ENCODE measurements at places on chromosomes 4 and X.

DNA sequence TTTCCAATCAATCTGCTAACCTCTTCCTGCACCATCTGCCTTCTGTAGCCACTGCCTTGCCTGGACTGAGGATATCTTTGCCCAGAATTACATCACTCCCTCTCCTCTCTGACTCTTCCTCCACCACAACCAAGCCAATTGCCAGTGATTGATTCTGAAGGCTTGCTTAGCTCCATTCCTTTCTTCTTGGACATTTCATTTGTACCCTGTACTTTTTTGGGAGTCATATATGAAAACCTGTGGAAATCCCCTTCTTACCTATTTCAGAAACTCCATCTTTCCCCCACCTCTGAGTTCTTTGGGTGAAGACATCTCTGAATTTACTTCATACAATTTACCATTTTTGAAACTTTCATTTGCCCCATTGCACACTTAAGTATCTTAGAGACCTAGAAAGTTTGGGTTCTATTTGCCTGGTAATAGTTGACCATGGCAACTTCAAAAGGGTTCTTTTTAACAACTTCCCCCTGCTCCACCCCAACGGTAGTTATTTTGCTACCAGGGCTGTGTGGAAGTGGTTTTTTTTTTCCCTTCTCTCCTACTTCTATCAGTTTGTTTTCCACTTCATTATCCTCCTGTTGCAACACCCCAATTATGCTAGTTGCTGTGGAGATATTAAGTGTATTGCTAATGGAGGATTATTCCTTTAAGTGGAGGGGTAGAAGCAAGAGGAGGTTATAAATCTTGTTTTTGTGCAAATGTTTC lies 14.3 kb downstream of the SGMS2 start:
- DNase-seq: no peak

GRCh38 chrX:125405339-125405738 lies 85.7 kb downstream of the TEX13C start:
- peak; percentile 10 for DNase-seq

DNA sequence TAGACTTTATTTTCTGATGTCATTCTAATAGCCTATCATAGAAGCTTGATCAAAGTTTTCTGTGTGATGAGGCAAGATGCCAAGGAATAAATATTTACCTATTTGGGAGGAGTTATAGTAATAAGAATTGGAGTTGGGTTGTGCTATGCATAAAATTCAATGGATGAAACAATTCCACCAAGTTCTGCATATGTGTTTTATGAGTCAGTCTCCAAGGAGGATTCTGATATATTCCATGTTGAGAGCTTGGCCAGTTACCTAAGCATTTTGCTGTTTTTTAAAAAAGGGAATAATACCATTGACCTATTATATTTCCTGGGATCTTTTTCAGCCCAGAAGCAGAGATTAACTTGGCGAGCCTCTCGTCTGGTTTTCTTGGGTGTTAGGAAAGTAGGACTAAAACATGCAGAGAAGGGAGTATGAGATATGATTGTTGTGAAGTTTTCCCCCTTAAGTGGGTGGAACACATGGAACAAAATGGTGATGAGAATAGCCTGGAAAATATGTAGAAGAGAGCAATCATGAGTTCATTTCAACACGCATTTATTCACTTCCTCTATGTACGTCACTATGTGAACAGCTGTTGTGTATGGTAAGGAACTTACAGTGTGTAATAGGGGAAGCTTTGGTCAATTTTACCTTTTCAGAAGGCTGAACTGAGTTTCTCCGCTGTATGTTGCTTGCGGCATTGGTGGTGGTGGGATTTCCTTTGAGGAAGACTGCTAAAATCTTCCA lies 39.2 kb downstream of the POLA1 start:
- DNase-seq: no peak

DNA sequence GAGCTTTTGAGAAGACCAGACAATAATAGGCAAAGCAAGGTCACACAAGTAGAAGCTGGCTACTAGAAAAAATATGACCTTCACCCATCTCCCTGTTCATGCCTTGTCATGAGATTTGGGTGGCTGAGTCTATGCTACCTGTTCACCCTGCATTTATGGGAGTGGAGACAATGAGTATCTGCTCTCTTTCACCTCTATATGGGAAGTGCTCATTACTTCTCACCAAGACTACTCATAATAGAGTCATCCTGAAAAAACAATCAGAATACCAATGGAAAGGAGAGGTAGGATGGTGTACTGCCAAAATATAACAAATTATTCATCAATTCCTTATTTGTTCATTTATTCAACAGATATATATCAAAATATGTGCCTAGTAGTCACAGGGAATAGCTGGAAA lies 921.8 kb upstream of the INTU start:
- DNase-seq: no peak

DNA sequence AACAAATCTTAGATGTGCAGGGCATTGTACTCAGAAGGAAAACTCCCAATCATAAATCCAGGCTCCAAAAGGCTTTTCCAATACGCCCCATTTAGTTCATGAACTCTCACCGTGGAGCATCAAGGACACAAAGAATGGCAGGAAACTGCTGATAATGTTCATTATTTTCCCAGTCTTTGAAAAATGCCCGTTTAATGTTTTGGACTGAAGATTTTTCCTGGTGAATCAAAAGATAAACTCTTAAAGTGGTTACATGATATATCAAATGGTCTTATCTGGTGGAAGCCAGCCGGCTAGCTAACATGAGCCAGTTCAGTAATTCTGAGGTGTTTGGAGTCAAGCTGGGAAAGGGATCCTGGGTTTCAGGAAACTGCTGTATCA lies 62.1 kb upstream of the AP1S2 start:
- DNase-seq: no peak

DNA sequence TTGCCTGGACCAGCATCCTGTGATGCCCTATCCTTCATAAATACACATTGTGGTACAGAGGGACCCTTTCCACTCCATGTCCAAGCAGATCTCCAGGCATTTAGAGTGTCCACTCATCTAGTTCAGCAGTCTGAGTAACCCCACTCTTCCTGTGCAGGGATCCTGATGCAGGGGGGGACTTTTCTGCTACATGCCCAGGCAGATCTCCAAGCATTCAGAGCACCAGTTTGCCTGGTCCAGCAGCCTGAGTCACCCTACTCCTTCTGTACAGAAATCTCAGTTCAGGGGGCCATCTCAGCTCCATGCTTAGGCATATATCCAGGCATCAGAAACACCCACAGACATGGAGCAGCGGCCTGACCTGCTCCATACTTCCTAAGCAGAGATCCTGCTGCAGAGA lies 1089.8 kb downstream of the FAT4 start:
- DNase-seq: no peak

DNA sequence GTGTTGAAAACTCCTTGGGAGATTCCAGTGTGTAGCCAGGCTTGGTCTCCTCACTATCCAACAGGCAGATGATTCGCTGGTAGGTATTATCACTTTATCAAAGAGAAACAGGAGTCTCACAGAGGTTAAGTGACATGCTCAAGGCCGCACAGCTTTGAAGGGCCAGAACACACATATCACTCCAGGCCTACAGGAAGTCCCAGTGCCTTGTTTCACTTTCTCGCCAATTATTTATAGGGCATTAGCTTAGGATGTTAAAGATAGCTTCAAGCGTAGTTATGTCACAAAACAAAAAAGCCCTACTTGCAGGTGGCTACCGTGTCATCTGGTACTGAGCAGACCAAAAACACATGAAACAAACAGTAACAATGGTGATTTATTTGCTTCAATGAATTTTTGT lies 13.2 kb downstream of the ATP8A1 start:
- DNase-seq: no peak

DNA sequence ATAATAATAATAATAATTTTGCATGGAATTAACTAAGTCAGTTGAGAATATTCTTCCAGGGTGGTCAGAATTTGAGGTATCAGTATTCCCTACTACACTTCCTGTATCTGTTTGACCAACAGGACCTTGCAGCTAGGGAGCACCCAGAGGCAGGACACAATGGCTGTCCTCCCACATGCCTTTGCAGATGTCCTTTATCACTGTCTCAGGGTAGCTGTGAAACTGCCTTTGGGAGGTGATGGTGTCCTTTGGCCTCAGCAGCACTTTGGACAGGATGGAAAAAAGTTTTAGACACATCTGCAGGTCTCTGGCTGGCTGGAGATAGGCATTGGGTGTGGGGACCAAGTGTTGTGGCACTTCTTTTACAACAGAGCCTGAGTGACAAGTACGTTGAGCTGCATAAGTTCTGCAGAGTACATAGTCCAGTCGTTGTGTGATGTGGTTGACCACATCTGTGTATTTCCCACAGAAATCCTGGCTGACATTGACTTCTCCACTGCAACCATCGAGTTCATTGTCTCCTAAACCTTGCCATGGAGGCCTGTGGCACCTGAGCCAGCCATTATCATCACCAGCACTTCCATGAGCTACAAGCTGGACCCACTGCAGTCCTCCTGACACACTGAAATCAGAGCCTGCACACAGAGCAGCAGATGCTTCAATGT lies 19.1 kb upstream of the UBA6 start:
- peak; percentile 9 for DNase-seq

GRCh38 chrX:154827194-154828015 lies 7.1 kb downstream of the SMIM9 start:
- DNase-seq: no peak

GRCh38 chr4:84455697-84456096 lies 43.4 kb downstream of the NKX6-1 start:
- DNase-seq: no peak

DNA sequence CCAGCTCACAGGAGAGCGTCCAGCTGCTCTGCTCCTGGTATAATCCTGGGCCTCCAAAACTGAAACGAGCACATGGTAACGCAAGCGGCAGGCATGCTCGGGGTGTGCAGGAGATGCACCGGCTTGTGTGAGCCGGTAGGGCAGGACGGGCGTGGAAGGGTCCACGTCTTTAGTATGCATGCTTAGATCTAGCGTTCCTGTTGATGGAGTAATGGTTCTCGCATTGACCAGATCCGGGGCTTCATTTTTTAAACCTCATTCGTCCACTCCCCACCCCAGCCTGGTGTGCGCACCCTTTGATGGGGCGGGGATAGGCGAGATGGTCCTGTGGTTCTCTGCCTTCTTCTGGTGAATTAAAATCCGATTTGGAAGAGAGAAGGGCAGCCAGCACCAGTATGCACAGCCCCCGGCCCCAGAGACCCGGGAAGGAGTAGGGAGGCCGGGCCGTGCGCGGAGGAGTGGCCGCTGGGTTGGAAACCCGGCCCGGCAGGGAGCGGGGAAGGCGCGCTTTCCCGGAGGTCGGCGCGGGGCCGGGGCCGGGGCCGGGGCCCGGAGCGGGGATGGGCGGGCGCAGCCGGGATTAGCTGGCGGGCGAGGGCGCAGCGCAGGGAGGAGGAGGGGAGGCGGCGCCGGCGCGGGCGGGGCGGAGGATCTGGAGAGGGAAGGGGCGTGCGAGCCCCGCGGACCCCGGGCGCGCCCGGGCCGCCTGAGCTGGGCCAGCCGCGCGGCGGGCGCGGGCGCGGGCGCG lies 39.9 kb downstream of the FAM149A start:
- no peak for DNase-seq

- no peak for DNase-seq
Measured at GRCh38 chr4:38050560-38051350, 90.6 kb downstream of the PTTG2 start.

DNA sequence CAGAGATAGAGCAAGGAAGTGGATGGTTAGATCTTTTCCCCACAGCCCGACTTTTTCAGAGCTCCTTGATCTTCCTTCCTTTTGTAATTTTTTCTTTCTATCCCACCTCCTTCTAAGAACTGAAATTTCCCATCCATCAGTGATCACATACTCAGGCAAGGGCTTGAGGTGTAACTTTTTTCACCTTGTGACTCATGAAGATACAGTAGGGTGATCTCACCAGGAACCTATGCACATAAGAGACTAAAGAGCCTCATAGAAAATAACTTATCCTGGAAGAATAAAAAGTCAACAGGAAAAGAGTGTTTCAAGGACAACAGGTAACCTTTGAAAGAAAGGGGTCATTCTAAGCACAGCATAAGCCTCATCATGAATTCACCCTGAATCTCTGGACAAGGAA lies 131.2 kb upstream of the HCCS start:
- DNase-seq: no peak

GRCh38 chr4:16672421-16672820 lies 226.0 kb downstream of the LDB2 start:
- no peak for DNase-seq

- DNase-seq: no peak
Measured at GRCh38 chr4:42473071-42473684, 75.9 kb downstream of the SHISA3 start.

- no peak for DNase-seq
Measured at GRCh38 chr4:87919941-87920340, 55.6 kb upstream of the SPP1 start.

DNA sequence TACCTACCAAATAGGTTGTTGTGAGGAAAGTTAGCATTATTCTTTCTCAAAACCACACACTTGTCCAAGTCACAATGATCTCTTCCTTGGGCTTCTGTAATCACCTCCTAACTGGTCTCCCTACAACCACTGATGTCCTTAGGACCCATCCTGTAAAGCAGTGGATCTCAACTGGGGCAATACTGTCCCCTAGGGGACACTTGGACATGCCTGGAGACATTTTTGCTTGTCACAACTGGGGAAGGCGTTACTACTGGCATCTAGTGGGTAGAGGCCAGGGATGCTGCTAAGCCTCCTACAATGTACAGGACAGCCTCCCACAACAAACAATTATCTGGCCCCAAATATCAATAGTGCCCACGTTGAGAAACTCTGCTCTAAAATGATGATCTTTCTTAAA lies 118.7 kb upstream of the AP1S2 start:
- peak; percentile 32 for DNase-seq

DNA sequence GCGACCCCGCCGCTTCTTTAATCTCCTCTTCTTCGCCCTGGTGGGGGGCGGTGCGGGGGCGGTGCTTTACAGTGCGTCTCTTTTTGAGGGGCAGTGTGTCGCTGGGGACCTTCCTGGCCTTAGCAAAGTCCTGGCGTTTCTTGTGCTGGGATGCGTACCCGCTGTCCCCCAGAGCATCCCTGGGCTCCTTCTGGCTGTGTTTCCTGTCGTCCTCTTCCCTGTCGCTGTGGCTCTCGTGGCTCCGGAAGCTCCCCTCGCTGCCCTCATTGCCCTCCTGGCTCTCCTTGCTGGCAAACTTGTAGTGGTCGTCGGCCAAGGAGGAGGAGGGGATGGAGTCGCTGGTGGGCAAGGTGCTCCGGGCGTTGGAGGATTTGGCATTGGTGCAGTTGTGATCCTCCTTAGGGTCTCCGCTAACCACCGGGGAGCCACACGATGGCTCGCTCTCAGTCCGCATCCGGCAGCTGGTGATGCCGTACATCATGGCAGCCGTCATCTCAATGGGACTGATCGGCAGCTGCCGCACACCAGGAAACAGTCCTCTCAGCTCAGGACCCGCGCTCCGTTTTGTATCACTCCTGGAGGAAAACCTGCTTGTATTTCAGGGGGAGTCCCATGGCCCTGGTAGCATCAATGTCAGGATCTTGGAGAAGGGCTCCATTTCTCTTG lies 30.4 kb upstream of the TMSB15A start:
- no peak for DNase-seq

- DNase-seq: no peak
Measured at GRCh38 chr4:163744861-163745260, 250.4 kb downstream of the TMA16 start.

DNA sequence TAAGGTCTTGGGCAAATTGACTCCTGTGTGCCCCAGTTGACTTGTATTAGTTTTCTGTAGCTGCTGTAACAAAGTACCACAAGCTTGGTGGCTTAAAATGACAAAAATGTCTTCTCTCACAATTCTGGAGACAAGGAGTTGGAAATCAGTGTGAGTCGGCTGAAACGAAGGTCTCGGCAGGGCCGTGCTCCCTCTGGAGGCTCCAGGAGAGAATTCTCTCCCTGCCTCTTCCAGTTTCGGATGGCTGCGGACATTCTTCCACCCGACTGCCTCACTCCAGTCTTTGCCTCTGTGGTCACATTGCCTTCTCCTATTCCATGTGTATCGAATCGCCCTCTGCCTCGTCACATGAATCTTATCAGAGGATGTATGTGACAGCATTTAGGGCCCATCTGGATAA lies 66.0 kb upstream of the PHOX2B start:
- DNase-seq: no peak
